Astrocyte (in vitro differentiated cells and primary cell): ENCODE measurements at places on chromosomes 13 and 19. TPM values are rescaled to one million over a fixed set of nuclear protein-coding genes. Genes with fewer than 3 reads are reported as not detected.

- no peaks in the 10 kb centered on the region for H3K4me1 ChIP-seq
- H3K27me3 ChIP-seq: no peaks in the 10 kb centered on the region
- no peak overlapping the region for H3K27ac ChIP-seq
- no peak for DNase-seq
- no peaks in the 10 kb centered on the region for H3K36me3 ChIP-seq
- no peak overlapping the region for H3K4me3 ChIP-seq
These were observed 7.7 kb upstream of the TMEM161A start for GRCh38 chr19:19145684-19146608.

B3GNT8 gene
- total RNA-seq: 2.5 and 3.0 TPM in 2 replicates

GRCh38 chr19:48997972-48998371 is 4.3 kb downstream of the RUVBL2 start:
- H3K4me3 ChIP-seq: no peak overlapping the region
- no peak overlapping the region for H3K27ac ChIP-seq
- DNase-seq: no peak
- H3K36me3 ChIP-seq: peaks cover 4% of the 10 kb centered on the region
- no peaks in the 10 kb centered on the region for H3K27me3 ChIP-seq

GRCh38 chr13:43316281-43316680 is 292.9 kb downstream of the DNAJC15 start:
- H3K4me1 ChIP-seq: peaks cover 12% of the 10 kb centered on the region
- no peak for DNase-seq
- no peaks in the 10 kb centered on the region for H3K27me3 ChIP-seq
- H3K36me3 ChIP-seq: no peaks in the 10 kb centered on the region

DNA sequence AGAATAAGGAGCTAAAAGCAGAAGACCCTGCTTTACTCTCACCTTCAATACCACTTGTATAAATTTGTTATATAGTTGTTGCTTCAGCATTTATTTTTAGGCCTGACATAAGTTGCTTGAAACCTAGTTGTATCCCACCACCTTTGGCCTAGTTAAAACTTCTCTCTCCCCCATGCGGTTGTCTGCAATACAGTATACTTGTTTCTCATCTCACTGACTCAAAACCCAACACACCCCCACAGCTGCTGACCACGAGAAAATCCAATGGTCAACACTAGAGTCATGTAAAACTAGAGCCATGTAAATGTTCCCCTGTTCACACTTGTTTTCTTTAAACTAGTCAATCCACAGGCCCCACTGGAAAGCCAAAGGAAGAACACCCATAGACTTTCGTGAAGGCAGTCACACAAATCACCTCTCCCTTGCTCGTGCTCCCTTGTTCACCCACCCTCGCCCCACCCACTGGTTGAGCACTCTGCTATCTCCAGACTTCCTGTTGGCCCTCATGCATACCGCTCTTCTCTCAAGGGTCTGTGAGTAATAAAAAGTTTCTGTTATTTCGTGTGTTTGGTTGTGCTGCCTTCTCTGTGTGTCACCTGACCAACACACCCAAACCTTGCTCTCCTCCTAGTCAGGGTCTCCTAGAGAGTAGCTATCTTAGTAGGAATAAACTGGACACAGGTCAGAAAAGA is 12.9 kb upstream of the CCDC169 start:
- DNase-seq: peak; percentile 12
- H3K27ac ChIP-seq: no peak overlapping the region
- peaks cover 41% of the 10 kb centered on the region for H3K36me3 ChIP-seq
- no peak overlapping the region for H3K4me3 ChIP-seq
- no peaks in the 10 kb centered on the region for H3K27me3 ChIP-seq
